IPS-NIHi11 (cell line): ENCODE measurements at places on chromosomes 6 and 20.

DNA sequence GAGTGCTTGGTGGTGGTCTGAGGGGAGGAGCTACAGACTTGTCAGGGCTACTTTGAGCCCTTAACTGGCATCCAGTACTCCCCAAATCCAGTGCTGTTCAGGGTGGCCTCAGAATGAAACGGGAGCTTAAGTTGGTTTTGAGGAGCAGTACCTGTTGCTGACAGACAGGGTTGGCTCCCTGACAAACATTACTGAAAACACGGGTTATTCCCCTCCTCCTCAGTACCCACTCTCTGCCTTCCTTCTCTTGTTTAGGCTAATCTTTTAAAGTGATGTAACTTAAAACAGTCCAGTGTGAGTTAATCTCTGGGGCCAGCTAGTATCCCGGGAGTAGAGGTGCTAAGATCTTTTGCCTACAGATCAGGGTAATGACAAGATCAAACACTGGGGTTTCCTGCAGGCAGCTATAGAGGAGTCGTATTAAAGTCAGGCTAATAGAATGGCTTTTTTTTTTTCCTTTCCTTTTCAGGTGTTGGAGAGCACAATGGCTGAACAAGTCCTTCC, 3.7 kb downstream of the TNFAIP3 start:
- DNase-seq = no peak

DNA sequence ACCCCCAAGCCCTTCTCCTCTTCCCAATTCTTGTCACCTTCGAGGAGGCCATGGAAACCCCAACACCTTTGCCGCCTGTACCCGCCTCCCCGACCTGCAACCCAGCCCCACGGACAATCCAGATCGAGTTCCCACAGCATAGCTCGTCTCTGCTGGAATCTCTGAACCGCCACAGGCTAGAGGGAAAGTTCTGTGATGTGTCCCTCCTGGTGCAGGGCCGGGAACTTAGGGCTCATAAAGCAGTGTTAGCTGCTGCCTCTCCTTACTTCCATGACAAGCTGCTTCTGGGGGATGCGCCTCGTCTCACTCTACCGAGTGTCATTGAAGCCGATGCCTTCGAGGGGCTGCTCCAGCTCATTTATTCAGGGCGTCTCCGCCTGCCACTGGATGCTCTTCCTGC, 675 bp downstream of the ZBTB9 start:
- no peak for DNase-seq

- no peak for DNase-seq
Measured at GRCh38 chr6:12507636-12508035, 208.9 kb upstream of the PHACTR1 start.

- DNase-seq = no peak
Measured at GRCh38 chr6:89745716-89746115, 73.9 kb downstream of the MDN1 start.

DNA sequence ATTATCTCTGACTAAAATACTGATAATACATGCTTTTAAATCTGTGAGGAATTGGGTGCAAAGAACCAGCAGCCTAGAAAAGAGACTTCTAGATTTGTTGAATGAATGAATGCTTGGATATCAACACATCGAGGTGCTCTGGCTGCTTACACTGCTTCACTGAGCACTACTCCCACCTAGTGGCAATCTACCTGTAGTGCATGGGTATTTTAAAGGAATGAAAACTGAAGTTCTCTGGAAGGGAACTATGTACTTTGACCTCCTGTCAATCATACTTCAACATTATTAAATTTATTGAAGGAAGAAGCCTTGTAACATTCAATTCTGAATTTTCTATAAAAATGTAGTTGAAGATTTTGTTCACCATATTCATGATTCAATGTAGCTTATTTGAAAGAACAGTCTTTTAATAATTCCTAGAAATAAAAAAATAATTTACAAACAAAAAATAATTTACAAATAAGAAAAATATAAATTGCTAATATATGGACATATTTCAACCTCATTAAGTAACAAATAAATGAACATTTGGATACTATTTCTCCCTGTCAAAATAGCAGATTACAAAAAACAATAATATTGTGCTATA, 111.2 kb upstream of the MMS22L start:
- DNase-seq = peak; percentile 72

DNA sequence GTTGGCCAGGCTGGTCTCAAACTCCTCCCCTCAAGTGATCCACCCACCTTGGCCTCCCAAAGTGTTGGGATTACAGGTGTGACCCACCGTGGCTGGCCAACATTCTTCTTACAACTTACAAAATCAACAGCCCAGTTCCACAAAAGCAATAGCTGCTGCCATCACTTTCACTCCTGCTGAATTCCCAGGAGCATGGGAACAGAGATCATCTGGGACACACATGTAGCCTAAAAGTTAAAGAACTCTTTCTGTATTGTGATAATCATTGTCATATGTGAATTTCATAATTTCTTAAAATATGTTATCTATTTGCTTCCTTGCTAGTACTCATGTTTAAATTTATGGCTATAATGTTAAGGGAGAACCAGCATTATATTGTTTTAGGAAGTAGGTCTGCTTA, 51.7 kb downstream of the NCOA6 start:
- no peak for DNase-seq
